ENCODE measurements at places on chromosomes 6 and 20.

GRCh38 chr20:46218656-46219055 lies 89.6 kb downstream of the CDH22 start:
- DNase-seq, result no peak

GRCh38 chr20:44707018-44707579 lies 8.1 kb upstream of the CCN5 start:
- no peak for DNase-seq

GRCh38 chr6:16174416-16175078 lies 45.7 kb downstream of the MYLIP start:
- DNase-seq, result peak; percentile 44

DNA sequence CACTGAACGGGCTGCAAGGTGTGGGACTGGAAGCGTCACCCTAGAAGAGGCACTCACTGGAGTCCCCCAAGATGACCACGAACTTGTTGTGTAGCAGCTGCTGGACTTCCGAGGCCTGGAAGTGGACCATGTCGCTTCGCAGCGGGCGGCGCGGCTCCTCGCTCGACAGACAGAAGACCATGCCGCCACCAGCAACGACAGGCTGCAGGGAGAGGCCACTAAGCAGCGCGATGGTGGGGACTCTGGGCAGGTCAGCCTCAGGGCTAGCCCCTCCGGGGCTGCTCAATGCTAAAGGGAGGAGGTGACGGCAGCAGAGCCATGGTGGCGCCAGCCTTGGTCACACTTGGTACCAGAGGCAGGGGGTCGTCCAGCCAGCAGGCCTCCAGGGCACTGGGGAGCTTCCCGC lies 720 bp downstream of the PCED1A start:
- peak; percentile 71 for DNase-seq

DNA sequence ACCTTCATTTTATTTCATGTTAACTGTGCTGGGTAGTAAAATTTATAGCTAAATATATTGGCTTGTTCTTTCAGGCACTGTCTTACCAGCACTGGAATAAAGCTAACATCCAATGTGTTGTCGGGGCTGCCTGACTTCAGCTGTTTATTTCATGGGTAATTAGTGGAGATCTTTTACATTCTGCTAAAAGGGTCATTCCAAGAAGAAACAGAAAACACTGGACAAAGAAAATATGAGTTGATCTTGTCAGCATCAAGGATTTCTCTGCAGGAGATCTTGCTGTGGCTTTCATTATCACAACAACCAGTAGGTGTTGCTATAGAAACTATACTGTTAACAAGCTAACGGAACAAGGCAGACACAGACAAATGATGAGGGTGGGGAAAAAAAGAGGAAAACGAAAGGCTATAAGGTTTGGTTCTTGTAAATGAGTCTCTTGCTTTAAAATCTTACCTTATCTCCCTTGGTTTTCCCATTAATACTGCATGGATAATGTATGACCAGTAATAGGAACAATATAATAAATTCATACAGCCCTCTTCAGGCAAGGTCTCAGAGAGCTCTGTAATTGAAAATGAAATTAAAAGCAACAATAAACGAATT lies 206.8 kb downstream of the SIM1 start:
- no peak for DNase-seq

DNA sequence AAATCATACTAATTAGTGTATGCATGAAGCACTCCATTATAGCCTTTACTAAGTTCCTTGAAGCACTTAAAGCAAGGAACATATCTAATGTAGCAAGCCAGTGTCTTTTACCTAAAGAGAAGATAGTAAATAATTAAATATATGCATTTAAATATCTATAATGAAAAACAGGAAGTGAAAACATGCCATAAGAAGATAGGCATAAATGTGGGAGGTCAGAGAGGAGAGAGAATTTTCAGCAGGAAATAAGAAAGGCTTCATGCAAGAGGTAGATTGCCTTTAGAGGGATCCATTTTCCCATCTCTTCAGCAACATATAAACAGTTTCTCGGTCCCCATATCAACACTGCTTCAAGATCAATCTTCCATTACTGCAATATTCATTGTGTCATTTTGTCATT lies 599.8 kb downstream of the FRK start:
- no peak for DNase-seq
